ENCODE measurements at places on chromosomes 13 and 19.

- H3K4me3 ChIP-seq = no peak overlapping the region
- H3K4me1 ChIP-seq = no peaks in the 10 kb centered on the region
- no peak overlapping the region for H3K27ac ChIP-seq
- H3K27me3 ChIP-seq = no peaks in the 10 kb centered on the region
- H3K36me3 ChIP-seq = no peaks in the 10 kb centered on the region
- DNase-seq = no peak
Measured at GRCh38 chr13:74647991-74648390, 513.8 kb upstream of the KLF12 start.

DNA sequence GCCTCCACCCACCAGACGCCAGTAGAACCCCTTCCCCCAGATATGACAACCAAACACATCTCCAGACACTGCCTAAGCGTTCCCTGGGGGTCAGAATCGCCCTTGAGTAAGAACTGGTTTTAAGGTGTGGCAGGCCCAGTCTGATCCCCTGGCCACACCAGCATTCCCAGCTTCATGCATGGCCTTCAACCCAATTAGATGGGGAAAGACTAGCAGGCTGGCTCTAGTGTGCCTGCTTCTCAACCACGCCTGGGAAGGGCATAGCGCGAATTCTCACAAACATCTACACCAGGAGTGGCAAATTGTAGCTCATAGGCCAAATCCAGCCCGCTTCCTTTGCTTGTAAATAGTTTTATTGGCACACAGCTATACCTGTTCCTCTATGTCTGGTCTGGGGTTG lies 13.6 kb downstream of the HAUS8 start:
- H3K27me3 ChIP-seq = no peaks in the 10 kb centered on the region
- no peaks in the 10 kb centered on the region for H3K4me1 ChIP-seq
- H3K36me3 ChIP-seq = peaks cover 33% of the 10 kb centered on the region

GRCh38 chr13:113750554-113751399 lies 8.2 kb upstream of the TMEM255B start:
- H3K4me1 ChIP-seq = no peaks in the 10 kb centered on the region
- H3K4me3 ChIP-seq = no peak overlapping the region
- no peaks in the 10 kb centered on the region for H3K36me3 ChIP-seq
- no peak for DNase-seq
- no peak overlapping the region for H3K27ac ChIP-seq

DNA sequence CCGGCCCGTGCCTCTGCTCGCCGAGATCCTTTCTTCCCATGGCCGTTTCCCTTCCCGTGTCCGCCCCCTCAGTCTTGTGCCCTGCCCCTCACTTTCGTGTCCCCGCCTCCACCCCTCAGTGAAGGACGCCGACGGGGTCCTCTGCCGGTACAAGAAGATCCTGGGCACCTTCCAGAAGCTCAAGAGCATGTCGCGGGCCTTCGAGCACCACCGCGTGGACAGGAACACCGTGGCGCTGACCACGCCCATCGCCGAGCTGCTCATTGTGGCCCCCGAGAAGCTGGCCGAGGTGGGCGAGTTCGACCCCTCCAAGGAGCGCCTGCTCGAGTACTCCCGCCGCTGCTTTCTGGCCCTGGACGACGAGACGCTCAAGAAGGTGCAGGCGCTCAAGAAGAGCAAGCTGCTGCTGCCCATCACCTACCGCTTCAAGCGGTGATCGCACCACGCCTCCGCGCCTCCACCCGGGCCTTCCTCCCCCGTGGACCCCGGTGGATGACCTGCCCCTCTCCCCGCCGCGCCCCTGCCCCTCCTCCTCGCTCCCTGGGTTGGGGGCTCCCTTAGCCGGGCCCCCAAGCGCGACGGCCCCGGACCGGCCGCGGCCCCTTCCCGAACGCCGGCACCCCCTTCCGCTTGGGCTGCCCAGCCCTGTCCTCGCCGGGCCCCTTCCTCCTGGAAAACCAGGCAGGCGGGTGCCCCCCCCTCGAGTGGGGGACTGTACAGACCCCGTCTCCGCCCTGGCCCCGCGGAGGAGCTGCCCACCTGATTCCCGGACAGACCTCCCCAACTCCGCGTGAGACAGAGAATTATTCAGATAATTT lies 2.3 kb upstream of the U2AF2 start:
- peaks cover 15% of the 10 kb centered on the region for H3K4me1 ChIP-seq
- H3K27ac ChIP-seq = peak overlapping the region; percentile 97
- H3K36me3 ChIP-seq = no peaks in the 10 kb centered on the region
- no peaks in the 10 kb centered on the region for H3K27me3 ChIP-seq
- no peak for DNase-seq
- H3K4me3 ChIP-seq = peak overlapping the region; percentile 77

- DNase-seq = no peak
- no peak overlapping the region for H3K4me3 ChIP-seq
- H3K27ac ChIP-seq = no peak overlapping the region
- no peaks in the 10 kb centered on the region for H3K4me1 ChIP-seq
Measured at GRCh38 chr13:111431206-111431605, 110.8 kb downstream of the TEX29 start.

- no peaks in the 10 kb centered on the region for H3K4me1 ChIP-seq
- no peaks in the 10 kb centered on the region for H3K27me3 ChIP-seq
- DNase-seq = no peak
Measured at GRCh38 chr13:48475230-48475629, 57.6 kb downstream of the RCBTB2 start.

DNA sequence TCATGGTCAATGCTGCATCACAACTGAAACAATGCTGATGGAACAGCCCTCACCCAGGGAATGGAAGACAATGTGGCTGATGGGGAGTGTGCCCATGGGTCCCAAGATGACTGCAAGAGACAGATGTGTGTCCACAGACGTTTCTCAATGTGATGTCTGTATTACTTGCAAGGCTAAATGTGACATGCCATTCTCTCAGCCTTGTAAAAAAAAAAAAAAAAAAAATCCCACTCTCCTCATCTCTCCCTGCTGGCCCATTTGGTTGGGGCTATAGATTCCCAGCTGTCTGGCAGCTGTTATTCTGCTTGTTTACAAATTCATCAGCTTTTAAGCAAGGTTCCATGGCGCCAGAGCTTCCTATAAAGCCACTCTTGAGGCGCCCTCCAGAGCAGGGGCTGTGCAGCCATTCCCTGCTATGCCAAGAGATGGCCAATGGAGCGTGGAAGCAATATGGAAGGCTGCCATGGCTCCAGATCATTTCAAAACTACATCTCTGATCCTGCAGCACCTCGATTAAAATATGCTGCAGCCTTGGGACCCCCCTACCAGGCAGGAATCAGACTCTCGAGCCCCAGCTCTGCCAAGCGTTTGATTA lies 294.8 kb downstream of the FOXO1 start:
- DNase-seq = no peak

DNA sequence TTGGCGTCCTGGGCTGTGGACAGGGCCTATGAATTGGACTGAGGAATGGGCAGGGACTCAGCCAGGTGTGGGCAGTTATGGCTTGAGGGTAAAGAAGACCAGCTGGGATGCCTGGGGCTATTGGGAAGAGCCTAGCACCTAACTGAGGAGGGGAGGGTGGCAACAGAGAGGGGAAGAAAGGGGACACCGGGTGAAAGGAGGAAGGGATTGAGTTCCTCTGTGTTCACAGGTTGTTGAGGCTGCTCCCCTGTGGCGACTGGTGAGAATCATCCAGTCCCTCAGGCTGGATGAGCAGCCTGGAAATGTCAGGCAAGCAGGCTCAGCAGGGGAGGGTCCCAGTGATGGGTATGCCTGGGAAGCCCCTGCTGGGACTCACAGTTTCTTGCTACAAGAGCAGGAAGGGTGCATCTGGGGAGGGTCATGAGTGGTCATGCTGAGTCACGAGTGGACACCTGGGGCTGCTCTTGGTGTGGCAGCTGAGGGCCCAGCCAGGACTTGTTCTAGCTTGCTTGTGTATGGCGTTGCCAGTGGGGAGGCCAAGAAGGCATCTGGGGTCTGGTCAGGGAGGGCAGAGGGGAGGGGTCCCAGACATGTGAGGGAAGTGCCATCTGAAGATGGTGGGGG lies 1.4 kb downstream of the ZNF324 start:
- peaks cover 20% of the 10 kb centered on the region for H3K36me3 ChIP-seq
- DNase-seq = no peak
- H3K27me3 ChIP-seq = no peaks in the 10 kb centered on the region
- H3K4me1 ChIP-seq = no peaks in the 10 kb centered on the region
- no peak overlapping the region for H3K4me3 ChIP-seq

DNA sequence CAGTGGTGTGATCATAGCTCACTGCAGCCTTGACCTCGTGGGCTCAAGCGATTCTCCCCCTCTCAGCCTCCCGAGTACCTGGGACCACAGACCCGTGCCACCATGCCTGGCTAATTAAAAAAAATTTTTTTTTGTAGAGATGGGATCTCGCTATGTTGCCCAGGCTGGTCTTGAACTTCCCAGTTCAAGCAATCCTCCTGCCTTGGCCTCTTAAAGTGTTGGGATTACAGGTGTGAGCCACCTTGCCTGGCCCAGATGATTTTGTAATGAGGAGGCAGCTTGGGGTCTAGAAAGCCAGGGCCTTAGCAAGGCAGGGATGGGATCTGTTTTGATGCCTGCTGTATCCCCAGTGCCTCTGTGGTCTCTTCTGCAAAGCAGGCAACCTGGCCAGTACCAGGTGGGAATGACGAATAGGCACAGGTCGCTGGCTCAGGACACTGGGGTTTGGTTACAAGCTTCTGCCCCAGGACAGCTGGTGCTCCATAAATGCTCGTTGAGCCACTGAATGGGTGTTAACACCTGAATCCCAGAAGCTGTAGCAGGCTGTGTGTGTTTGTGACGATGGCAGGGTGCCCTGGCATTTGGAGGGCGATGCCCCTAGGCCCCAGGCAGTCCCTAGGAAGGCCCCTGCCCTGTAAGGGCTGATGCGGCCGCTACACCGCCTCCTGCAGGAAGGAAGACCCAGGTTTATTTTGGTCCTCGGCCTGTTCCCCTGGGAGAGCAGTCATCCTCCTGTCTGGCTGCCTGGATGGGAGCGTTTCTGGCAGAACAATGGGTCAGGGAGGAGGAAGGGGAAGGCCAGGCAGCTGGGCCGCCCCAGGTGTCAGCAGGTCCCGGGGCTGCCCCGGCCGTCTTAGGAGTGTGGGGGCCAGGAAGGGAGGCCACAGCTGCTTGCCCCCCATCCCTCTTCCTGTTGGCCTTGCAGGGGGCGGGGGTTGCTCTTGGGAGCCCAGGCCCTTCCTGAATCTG lies 8.6 kb downstream of the TNFAIP8L1 start:
- no peaks in the 10 kb centered on the region for H3K36me3 ChIP-seq
- no peaks in the 10 kb centered on the region for H3K27me3 ChIP-seq
- DNase-seq = no peak
- no peak overlapping the region for H3K27ac ChIP-seq
- H3K4me3 ChIP-seq = no peak overlapping the region
- H3K4me1 ChIP-seq = no peaks in the 10 kb centered on the region

DNA sequence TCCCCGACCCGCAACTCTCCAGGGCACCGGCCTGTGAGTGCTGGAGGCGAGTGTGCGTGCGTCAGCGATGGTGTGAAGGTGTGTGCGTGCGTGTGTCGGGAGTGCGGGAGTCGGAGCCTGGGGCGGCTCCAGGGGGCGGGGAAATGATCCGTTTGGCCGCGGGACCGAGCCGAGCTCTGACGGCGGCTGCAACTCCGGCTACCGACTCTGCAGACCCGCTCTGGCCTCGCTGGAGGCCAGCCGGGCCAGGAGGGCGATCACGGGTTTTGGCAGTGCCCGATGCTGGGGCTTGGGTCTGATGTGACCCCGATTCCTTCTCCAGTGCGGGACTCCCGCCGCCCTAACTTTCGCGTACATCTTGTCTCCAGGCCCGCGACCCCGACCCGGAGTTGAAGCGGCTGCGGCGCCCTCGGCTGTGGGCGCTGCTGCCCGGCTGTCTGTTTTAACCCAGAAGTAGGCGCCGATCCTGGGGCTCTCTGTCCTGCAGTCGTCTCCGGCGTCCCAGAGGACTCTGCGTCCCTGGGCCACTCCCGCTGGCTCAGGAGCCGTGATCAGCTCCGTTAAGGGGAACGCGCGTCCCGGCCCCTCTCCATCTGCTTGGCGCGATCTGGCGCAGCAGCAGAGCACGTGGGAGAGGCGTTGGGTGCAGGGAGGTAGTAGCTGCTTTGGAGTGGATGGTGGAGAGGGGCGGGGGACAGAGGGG lies 1.2 kb downstream of the CHST8 start:
- no peaks in the 10 kb centered on the region for H3K36me3 ChIP-seq
- peaks cover 6% of the 10 kb centered on the region for H3K27me3 ChIP-seq
- no peak overlapping the region for H3K27ac ChIP-seq
- no peak for DNase-seq
- H3K4me3 ChIP-seq = no peak overlapping the region

DNA sequence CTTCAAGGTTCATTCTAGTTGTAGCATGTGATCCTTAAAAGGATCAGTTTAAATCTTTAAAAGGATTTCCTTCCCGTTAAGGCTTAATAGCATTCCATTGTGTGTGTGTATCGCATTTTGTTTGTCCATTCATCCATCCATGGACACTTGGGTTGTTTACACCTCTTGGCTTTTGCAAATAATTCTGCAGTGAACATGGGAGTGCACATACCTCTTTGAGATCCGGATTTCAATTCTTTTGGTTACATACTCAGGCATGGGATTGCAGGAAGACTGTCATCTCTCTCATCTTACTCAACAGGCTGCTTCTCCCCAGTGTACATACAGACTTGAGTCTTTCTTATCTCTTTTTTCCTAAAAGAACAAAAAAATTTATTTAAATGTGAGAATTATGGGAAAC lies 1.2 kb downstream of the RNF113B start:
- H3K36me3 ChIP-seq = no peaks in the 10 kb centered on the region
- no peaks in the 10 kb centered on the region for H3K27me3 ChIP-seq
- DNase-seq = no peak
- peaks cover 15% of the 10 kb centered on the region for H3K4me1 ChIP-seq

- no peak overlapping the region for H3K27ac ChIP-seq
- H3K4me1 ChIP-seq = no peaks in the 10 kb centered on the region
- H3K27me3 ChIP-seq = no peaks in the 10 kb centered on the region
- no peak overlapping the region for H3K4me3 ChIP-seq
Measured at GRCh38 chr13:31747966-31748365, 8.6 kb downstream of the RXFP2 start.

DNA sequence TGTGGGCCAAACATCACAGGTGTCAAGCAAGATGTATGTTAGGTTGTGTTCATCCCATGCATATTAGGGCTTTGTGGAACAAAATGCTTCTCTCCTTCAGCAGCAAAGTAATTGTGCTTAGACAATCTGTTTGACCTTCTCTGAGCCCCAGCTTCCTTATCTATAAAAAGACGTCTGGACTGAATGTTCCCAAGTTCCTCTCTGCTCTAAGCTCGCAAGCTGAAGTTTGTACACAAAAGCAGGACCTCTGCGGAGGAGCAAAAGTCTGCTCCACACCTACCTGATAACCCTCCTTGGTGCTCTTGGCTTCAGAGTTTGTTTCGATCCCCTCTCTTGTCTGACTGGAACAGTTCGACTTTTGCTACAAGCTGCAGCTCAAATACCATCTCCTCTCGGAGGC lies 95.7 kb upstream of the UBL3 start:
- no peak overlapping the region for H3K27ac ChIP-seq
- H3K4me3 ChIP-seq = no peak overlapping the region
- no peaks in the 10 kb centered on the region for H3K36me3 ChIP-seq
- H3K27me3 ChIP-seq = no peaks in the 10 kb centered on the region

DNA sequence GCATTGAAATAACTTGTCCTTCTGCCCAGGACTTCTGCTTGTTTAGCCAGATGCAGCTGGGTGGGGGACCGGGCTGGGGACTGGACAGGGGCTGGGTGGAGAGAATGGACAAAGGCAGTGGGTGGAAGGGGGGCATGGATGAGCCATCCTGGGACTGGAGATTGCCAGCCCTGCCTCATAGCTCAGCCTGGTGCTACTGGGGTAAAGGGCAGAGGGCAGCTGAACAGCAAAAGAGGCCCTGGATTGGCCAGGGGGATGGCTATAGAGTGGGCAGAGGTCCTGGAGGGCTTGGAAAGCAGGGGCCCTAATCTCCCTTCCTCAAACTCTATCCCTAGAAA lies 17.7 kb upstream of the PLAUR start:
- no peaks in the 10 kb centered on the region for H3K36me3 ChIP-seq
- DNase-seq = no peak
- no peaks in the 10 kb centered on the region for H3K4me1 ChIP-seq
- no peak overlapping the region for H3K27ac ChIP-seq

GRCh38 chr13:60463787-60464186 lies 66.8 kb downstream of the TDRD3 start:
- DNase-seq = no peak
- no peaks in the 10 kb centered on the region for H3K4me1 ChIP-seq
- no peak overlapping the region for H3K4me3 ChIP-seq

All from ascending aorta (tissue), 2 donors.